Activated CD4-positive, alpha-beta T cell treated with anti-CD3 and anti-CD28 coated beads for 36 hours (primary cell): ENCODE measurements at places on chromosomes 13 and 19. TPM values are rescaled to one million over a fixed set of nuclear protein-coding genes. Genes with fewer than 3 reads are reported as not detected.
A peak's percentile ranks its signal among the peaks of the same experiment; 100 is the strongest.

KLK14 gene
- total RNA-seq = 0.69 TPM

- no peak for DNase-seq
Observed at GRCh38 chr13:30618186-30618929, 638 bp downstream of the USPL1 start.

DNA sequence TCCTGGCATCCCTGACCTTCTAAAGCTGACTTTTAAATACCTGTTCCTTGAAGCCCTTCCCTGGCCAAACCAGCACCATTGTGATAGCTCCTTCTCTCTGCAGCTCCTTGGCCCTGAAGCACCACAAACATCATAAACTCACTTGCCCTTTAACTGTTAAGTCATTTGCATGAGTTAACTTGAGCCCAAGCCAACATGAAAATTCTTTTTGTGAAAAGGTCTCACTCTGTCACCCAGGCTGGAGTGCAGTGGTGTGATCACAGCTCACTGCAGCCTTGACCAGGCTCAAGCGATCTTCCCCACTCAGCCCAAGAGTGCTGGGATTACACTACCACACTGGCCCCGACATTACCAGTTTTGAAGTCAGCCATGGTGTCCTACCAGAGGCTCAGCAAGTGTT lies 87.8 kb downstream of the ZIC5 start:
- no peak for DNase-seq

- DNase-seq = peak; percentile 42
Observed at GRCh38 chr13:41411522-41411921, 45.8 kb upstream of the RGCC start.

- DNase-seq = no peak
Observed at GRCh38 chr19:38024992-38025908, 118.2 kb downstream of the SIPA1L3 start.

- no peak for DNase-seq
Observed at GRCh38 chr13:21688056-21688455, 17.2 kb downstream of the FGF9 start.

GRCh38 chr13:33697926-33698325 lies 120.0 kb upstream of the RFC3 start:
- DNase-seq = no peak
